ENCODE measurements at places on chromosomes 4 and X.

GRCh38 chrX:19827088-19827487 is 60.3 kb downstream of the SH3KBP1 start:
- no peak for DNase-seq

GRCh38 chr4:138908134-138908533 is 107.4 kb upstream of the NOCT start:
- DNase-seq, result no peak

DNA sequence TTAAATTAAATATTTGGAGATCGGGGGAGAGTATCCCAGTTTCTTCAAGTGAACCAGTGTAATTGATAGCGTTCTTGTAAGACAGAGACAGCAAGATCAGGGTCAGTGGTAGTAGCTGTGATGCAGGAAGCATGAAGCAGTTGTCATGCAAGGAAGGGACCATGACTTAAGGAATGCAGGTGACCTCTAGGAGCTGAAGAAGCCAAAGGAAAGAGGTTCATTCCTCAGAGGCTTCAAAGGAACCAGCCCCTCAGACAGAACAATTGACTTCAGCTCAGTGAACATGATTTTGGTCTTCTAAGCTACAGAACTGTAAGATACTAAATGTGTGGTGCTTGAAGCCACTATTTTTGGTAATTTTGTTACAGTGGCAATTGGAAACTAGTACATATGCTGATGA is 51.6 kb downstream of the GLRB start:
- DNase-seq, result no peak

DNA sequence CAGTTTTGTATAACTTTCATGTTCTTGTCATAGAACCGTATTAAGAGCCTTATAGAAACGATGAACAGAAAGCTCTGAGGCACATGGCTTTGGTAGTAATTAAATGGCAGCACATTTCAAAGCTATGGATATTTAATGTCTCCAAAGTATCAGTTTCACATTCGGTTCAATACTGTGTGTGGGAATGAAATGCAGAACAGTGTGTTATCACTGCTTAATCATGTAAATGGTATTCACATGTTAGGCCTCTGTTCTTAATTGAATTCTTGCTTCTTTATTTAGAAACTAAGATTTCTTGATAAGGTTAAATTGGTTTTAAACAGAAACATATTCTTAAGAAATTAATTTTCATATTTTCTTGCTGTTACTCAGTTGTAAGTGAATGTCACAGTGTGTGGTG is 701.0 kb upstream of the PITX2 start:
- no peak for DNase-seq

GRCh38 chr4:85520765-85521749 is 46.1 kb downstream of the ARHGAP24 start:
- DNase-seq, result no peak

GRCh38 chrX:38192007-38192810 is 28.5 kb downstream of the SRPX start:
- DNase-seq, result no peak

GRCh38 chr4:2593003-2593402 is 56.6 kb downstream of the FAM193A start:
- DNase-seq, result no peak

DNA sequence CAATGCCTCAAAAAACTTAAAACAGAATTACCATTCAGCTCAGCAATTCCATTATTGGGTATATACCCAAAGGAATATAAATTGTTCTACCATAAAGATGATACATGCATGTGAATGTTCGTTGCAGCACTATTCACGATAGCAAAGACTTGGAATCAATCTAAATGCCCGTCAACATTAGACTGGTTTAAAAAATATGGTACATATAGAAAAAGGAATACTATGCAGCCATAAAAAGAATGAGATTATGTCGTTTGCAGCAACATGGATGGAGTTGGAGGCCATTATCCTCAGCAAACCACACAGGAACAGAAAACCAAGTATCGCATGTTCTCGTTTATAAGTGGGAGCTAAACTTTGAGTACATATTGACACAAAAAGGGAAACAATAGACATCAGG is 10.9 kb upstream of the SYNPO2 start:
- no peak for DNase-seq

DNA sequence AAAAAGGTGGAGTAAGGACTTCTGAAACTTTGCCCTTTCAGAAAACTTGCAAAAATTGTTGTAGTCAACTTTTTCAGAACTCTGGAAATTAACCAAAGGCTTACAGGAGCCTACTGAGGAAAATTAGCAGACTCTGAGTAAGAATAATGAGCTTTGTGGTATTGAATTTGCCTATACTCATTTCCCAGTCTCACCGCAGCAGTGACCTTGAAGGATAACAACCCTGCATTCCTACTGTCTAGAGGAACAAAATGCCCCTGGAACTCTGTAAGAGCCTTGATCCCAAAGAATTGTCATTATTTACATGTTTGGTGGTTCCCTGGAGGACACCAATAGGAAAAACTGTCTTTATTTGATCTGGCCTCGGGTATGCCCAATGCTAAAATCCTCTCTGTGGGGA is 57.9 kb downstream of the MND1 start:
- DNase-seq, result no peak

DNA sequence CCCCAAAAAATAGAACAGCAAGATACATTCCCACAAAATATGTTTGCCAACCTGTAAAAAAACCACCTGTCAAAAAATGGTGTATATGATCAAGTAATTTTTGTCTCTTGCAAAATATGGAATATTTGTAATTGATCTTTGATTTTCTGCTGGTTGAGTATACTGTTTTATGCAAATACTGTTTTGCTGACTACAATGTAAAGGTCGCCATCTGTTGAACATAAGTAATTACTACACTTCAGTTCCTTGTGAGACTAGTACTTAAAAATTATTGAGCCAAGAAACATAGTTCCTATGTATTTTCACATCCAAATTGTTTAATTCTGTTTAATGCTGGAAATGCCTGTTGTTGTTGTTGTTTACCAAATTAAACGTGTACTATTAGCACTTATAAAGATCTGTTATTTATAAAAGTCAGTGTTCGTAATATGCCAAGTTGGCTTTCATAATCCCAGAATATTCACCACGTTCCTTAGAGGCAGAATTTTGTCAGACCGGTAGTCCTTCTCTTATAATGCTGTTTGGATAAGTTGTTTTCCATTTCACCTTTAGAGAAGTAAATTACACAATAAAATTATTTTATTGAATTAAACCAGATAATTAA is 144.2 kb downstream of the PDLIM5 start:
- no peak for DNase-seq
